OCI-M1 (cell line): ENCODE measurements at places on chromosomes 3 and 15.

GRCh38 chr3:18680758-18681157, 255.6 kb upstream of the SATB1 start:
- DNase-seq = no peak

DNA sequence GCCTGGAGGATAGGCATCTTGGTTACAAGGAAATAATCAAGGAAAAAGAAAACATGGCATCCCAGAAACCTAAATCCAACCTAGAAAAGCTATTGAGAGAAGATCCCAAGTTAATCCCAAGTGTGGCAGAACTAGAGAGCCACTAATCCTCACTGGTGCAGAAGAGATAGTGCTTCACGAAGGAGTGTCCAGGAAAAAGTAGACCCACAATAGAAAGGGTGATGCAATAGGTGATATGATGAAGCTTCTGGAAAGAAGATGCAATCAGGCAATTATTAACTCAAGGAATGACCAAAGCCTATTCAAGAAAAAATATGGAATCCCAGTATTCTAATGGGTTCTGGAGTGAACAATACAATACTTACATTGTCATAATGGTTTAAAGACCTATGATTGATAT, 95.2 kb downstream of the AQP9 start:
- DNase-seq = no peak

DNA sequence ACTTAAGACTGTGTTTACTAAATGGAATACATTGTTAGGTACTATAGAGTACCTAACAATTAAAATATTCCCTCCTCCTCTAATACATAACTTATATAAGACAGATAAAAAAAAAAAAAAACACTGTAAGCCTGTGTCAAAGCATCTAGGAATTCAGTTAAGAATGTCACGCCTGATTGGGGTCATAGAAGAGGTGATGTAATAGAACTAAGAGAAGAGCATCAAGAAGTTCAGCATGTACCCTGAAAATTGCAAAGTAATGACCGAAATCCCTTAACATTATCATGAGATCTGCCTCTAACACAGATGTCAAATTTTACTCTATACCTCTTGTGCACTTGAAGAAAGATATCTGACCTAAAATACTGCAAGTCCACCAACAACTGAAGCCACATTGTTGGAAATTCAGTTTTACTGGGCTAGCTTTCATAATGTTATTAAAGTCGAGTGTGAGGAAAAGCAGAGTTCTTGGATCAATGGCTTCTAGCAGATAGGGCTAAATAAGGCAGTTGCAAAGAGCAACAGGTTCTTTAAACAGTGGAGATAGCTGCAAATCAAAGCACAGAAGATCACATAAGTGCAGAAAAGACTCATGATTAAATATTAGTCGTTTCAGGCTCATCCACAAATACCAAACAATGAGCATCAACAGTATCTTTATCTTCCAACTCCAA, 75.0 kb downstream of the TBL1XR1 start:
- DNase-seq = no peak

GRCh38 chr3:177262396-177262795, 65.1 kb upstream of the TBL1XR1 start:
- no peak for DNase-seq

DNA sequence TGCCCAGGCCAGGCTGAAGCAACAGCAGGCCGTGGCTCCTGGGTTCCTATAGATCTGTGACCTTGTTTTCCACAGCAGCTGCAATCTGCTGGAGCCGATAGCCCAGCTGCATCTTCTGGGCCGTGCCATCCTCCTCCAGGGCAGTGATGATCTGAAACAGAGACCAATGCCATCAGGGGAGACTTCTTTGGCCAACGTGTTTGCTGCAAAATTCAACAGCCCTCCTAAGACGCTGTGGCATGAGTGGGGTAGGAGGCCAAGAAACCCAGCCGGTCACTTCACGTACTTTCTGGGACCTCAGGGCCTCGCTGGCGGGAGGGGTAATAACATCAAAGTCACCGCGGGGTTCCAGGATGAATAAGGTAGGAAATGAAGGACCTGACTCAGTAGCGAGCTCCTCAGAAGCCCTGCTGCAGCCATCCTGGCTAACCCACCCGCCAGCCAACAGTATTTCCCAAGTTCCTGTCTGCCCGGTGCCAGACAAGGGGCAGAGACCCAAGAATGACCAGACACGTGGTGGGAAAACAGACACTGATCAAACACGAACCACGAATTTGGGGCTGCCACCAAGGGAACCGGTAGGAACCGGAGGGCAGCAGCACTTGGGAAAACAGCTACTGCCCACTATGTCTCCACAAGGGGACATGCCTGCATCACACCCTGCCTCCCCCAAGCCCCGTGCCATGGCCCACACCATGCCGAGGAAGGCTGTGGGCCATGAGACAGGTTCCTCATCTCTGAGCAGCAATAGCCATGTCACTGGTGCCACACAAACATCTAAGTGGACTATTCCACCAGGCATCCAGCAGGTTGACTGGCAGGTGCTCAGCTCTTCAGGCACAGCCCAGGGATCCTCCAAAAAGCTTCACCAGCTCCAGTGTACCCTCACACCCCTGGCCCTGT, 25.2 kb downstream of the PLXNB1 start:
- DNase-seq = no peak

DNA sequence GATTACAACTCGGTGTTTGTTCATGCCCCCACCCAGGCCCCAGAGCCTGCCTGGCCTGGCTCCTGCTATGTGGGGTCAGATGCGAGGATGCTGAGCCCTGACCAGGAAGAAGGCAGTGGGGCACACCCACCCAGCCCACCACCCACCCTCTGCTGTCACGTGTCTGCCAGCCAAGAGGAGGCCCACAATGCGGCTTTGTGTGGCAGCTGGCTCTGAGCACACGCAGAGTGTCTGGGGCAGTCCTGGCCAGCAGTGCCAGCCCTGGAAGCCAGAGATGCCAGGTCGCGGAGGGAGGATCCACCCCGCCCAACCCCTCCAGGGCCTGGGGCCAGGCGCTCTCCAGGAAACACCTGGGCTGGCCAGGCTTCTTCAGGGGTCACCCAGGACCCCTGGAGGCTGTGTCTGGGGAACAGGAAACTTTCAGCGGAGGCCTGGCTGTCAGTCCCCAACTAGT, 26.4 kb upstream of the KLF13 start:
- no peak for DNase-seq

DNA sequence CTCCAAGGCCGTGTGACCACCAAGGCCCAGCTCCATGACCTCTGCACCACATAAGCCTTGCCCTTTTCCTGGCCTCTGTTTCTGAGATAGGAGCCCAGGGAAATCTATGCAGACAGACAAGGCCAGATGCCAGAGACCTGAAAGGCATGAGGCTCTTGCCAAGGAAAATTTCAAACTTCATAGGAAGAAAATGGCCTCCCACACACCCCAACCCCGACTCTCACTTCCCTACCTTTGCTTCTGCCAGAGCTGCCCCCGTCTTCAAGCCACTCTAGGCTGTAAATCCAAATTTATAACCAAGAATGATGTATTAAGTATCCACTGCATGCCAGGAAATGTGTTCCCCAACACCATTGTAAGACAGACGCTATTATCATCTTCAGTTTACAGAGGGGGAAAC, 65.5 kb upstream of the HRH1 start:
- DNase-seq = no peak

DNA sequence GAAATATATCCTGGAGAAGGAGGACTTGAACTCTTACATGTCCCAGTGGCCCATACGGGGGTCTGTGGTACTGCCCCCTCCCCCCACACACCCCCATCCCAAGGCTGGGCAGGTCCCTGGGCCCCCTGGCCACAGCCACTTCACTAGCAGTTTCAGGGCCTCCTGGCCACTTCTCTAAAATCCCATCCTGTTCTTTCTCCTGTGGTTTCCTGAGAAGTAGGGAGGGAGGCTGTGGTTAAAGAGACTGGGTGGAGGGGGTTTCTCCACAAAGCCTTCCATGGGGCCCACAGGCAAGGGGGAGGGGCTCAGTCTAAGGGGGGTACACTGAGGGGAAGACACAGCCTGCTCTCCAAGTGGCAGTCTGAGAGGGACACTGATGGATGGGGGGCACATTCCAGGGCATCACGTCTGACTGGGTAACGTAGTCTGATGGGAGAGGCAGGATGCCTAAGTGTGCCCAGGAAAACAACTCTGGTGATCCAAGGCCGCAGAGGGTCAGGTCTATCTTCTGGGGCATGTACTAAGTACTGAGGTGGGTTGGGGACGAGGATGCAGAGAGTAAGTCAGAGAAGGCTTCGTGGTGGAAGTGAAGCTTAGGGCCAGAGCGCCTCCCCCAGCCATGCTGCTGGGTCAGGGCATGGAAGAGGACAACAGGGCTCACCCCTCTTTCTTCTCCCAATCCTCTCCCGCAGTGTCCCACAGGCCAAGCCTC, 48.0 kb upstream of the C15orf39 start:
- peak; percentile 84 for DNase-seq

GRCh38 chr3:135867911-135868310, 97.6 kb upstream of the PPP2R3A start:
- DNase-seq = no peak

- DNase-seq = no peak
Observed at GRCh38 chr3:8856071-8856470, 86.7 kb upstream of the OXTR start.

GRCh38 chr3:50299638-50299928, 378 bp upstream of the HYAL3 start:
- no peak for DNase-seq

GRCh38 chr15:57752436-57752835, 45.9 kb downstream of the POLR2M start:
- DNase-seq = no peak

DNA sequence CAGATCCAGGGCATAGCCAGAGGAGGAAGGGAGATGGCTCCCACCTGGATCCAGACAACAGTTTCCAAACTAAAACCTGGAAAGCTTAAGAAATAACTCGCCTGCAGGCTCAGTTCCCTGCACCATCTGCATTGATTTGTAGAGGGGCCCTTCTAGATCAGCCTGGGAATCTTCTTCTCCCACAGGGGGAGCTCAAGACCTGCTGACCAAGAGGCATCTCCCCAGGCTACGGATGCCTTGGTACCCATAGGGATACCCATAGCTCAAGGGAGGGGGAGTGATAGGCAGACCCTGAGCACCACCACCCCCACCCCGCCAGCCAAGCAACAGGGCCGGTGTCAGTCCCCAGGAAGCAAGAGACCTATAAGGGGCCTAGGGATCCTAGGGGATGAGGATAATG, 28.0 kb upstream of the DCLK3 start:
- peak; percentile 48 for DNase-seq

DNA sequence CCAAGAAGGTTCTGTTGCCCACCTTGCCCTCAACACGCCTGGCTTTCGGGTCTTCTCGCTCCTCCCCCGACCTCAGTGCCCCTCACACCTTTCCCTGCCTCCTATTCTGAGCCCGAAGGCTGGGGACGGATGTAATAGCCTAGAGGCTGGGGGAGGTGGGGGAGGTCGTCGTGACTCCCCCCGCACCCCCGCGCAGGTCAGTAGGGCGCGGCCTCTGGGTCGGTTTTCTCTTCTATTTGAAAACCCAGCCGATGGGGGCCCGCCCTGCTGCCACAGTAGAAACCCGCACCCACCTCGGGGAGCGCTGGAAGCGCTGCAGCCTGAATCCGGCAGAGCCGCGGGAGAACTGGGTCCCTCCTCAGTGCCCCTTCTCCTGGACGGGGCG, 1.0 kb upstream of the RBPMS2 start:
- DNase-seq = no peak

DNA sequence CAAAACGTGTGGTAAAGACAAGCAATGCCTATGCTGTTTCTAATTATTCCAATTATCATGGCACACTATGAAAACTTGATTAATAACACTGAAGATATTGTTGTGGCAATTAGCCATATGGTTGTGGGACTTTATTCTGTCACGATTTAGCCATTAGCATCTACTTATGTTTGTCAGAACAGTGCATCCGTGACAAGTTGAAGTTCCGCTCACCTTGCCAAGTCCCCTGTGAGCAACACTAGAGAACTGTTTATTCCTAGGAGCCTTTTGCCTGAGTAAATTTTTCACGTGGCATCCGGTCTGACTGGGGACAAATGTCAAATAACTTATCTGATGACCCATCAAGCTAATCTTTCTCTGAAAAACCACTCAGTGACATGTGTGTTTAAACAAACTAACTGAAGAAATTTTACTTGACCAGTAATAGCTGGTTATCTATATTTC, 403.3 kb downstream of the TBC1D5 start:
- DNase-seq = peak; percentile 44

DNA sequence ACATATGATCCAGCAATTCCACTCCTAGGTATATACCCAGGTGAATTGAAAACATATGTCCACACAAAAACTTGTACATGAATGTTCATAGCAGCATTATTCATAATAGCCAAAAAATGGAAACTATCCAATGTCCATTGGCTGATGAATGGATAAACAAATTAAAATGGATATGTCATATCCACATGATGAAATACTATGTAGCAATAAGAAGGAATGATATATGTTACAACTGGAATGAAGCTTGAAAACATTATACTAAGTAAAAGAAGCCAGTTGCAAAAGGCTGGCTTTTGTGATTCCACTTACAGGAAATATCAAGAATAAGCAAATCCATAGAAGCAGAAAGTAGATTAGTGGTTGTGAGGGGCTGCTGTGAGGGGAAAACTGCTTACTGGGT, 33.7 kb downstream of the BNC1 start:
- DNase-seq = no peak

DNA sequence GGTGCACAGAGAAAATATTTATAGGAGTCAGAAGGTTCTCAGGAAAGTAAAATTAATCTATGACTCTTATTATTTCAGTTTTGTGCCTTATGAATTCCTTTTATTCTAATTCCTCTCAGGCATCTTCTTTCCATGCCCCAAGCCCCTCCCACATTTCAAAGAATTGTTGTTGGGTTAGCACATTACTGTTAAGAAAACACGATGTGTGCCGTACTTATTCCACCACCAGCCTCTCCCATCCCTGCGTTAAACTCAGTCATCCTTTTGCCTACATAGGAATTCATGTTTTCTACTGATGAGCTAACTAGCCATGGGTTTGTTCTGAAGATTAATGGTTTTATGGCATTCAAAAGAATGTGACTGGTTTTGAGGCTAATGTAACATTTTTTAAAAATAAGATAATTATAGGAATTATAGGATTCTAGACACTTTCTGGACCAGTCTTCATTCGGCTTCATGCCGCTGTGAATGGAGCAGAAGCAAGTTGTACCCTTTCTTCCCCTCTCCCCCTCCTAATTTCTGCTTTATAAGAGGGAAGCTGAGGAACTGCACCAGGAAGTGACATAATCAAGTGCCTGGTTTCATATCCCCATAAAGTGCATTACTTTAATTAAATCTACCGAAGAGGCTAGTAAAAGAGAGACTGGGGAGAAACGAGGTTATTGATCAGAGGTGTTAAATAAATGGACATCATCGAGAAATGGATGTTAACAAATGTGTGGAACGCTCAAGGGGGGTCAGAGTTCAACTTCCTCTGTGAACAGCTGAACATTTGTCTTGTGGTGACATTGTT, 12.3 kb upstream of the MB21D2 start:
- no peak for DNase-seq

- no peak for DNase-seq
Observed at GRCh38 chr3:33117461-33117860, 3.6 kb downstream of the CRTAP start.
